Right atrium auricular region (tissue), 2 donors: ENCODE measurements at places on chromosomes 6 and 20. TPM values are rescaled to one million over a fixed set of nuclear protein-coding genes. Genes with fewer than 3 reads are reported as not detected.

DNA sequence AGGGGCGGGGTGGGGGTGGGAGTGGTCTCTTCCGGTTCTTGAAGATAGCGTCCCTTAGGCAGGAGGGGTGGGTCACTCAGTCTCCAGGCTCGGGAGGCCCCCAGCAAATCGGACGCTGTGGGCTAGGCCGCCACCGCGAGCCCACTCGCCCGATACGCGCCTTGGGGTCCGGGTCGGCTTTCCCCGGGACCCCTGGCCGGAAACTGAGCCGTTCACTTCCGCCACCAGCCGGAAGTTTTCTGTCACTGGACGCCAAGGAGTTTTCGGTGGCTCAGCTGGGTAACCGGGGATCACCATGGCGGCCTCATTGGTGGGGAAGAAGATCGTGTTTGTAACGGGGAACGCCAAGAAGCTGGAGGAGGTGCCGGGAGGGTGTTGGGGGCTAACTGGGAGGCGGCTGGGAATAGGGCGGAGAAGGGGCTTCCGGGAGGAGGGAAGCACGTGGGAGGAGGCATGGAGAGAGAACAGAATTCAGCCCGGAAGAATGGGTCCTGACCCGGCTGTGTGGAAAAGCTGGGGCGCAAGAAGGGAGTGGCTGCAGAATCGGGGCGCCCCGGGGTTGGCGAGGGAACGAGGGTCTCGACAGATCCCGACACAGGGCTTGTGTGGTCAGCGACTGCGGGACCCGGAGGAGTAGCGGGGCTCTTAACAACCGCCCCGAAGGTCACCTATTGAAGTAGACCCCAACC is at the start of gene ITPA:
ITPA (plus strand) TSS at position 242 of the 689 bp plus-strand sequence; CDS start at position 296, 54 bp downstream.
- DNase-seq = no peak
- H3K4me1 ChIP-seq = no peaks in the 10 kb centered on the region
- no peaks in the 10 kb centered on the region for H3K27me3 ChIP-seq
- H3K4me3 ChIP-seq = peak within 1 kb of the TSS; percentile 91
- peak within 1 kb of the TSS; percentile 79 for H3K27ac ChIP-seq

DNA sequence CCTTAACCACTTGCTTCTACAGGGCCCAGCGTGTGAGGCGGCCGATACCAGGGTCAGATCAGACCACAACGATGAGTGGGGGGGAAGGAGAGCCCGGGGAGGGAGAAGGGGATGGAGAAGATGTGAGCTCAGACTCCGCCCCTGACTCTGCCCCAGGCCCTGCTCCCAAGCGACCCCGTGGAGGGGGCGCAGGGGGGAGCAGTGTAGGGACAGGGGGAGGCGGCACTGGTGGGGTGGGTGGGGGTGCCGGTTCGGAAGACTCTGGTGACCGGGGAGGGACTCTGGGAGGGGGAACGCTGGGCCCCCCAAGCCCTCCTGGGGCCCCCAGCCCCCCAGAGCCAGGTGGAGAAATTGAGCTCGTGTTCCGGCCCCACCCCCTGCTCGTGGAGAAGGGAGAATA is 2.8 kb downstream of the RING1 start:
- no peaks in the 10 kb centered on the region for H3K27me3 ChIP-seq
- no peak for DNase-seq
- H3K36me3 ChIP-seq = peaks cover 14% of the 10 kb centered on the region
- H3K4me1 ChIP-seq = peaks cover 37% of the 10 kb centered on the region
- no peak overlapping the region for H3K4me3 ChIP-seq

GRCh38 chr6:99822741-99823512 is 171.1 kb downstream of the MCHR2 start:
- H3K27me3 ChIP-seq = no peaks in the 10 kb centered on the region
- no peaks in the 10 kb centered on the region for H3K4me1 ChIP-seq
- H3K36me3 ChIP-seq = no peaks in the 10 kb centered on the region
- no peak for DNase-seq
- H3K4me3 ChIP-seq = no peak overlapping the region

GRCh38 chr6:5764401-5764955 is 242.2 kb downstream of the NRN1 start:
- H3K4me1 ChIP-seq = peaks cover 48% of the 10 kb centered on the region
- H3K27ac ChIP-seq = peak overlapping the region; percentile 90
- no peaks in the 10 kb centered on the region for H3K36me3 ChIP-seq
- no peaks in the 10 kb centered on the region for H3K27me3 ChIP-seq
- peak; percentile 85 for DNase-seq

DNA sequence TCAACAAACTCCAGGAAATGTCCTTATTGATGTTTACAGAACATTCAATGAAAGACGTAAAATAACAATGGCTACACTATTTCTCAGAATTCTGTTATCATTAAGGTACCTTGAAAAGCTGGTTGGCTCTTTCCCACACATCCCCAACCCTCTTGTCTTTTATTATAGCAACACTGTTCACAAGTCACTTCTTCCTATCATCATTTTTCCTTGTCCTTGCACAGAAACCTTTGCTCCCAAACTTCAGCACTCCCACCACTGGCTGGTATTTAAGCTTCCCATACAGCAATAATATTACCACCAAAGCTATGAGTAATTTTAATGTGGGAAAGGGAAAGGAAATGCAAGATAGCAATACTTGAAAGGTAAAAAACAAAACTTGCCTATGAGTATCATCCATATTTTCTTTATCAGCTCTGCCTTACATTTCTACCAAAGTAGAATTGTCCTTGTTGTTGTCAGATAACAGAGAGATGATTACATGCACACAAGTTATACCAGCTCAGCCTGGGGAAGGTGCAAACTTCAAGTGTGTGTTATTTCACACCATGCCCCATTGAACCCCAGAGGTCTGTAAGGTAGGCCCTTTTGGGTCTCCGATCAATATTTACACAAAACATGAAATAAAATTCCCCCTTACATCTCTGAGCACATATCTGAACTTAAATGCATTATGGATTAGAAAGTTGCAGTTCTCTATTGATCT is 32.2 kb downstream of the ARHGAP18 start:
- no peak overlapping the region for H3K27ac ChIP-seq
- no peak overlapping the region for H3K4me3 ChIP-seq
- no peaks in the 10 kb centered on the region for H3K27me3 ChIP-seq
- no peaks in the 10 kb centered on the region for H3K36me3 ChIP-seq
- DNase-seq = no peak

- DNase-seq = no peak
- H3K4me3 ChIP-seq = no peak overlapping the region
- no peaks in the 10 kb centered on the region for H3K4me1 ChIP-seq
- H3K27ac ChIP-seq = no peak overlapping the region
Measured at GRCh38 chr20:47455133-47456040, 46.3 kb upstream of the NCOA3 start.

GRCh38 chr20:19314621-19315020 is 102.2 kb downstream of the SLC24A3 start:
- H3K27me3 ChIP-seq = no peaks in the 10 kb centered on the region
- no peak overlapping the region for H3K4me3 ChIP-seq
- no peaks in the 10 kb centered on the region for H3K4me1 ChIP-seq
- H3K36me3 ChIP-seq = no peaks in the 10 kb centered on the region
- peak; percentile 52 for DNase-seq

DNA sequence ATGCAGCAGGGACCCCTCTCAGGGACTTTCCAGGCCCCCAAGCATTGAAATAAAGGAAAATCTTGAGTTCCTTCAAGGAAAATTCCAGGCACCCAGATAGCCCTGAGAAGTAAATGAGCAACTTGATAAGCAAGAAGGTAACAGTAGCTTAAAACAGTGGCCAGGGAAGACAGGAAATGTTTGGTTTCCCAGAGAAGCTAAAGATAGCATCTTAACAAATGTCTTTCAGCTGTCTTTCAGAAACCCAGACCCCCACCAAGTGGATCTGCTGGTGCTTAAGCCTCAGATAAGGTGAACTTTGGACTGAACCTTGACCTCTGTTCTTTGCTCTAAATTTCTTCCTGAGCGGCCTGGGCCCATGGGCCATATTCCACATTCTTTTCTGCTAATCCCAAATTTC is 117.8 kb upstream of the CST7 start:
- H3K4me3 ChIP-seq = no peak overlapping the region
- no peak overlapping the region for H3K27ac ChIP-seq
- no peak for DNase-seq
- no peaks in the 10 kb centered on the region for H3K36me3 ChIP-seq

DNA sequence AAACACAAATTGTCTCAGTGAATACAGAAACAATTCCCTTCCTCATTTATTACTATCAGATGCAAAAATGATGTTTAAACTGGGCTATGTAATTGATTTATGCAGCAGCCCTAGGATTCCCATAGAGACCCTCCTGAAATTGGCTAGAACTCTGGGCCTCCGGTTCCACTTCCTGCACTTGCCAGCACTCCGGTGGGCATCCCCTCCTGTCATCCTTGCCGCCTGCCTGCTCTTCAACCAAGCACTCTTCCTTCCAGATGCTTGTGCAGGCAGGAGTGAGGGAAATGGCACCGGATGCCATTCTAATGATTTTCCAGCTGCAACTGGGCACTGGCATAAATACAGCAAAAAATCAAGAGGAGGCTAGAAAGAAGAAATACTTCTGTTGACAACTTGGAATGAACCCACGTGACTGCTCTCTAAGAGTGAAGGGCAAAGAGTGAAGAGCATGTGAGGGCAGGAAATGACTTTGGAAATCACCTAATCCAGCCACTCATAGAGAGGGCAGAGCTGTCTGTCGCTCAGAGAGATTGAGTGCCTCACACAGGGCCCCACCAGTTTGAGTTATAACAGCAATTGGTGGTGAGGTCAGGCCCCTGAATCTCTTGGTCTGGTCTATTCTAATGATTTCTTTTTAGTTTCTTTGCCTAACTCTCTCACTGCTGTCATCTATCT is 3.7 kb upstream of the NEDD9 start:
- DNase-seq = no peak
- no peak overlapping the region for H3K27ac ChIP-seq
- H3K4me3 ChIP-seq = no peak overlapping the region
- H3K27me3 ChIP-seq = no peaks in the 10 kb centered on the region
- peaks cover 20% of the 10 kb centered on the region for H3K4me1 ChIP-seq

The DDO gene
- 4.4 TPM for total RNA-seq
